ENCODE measurements at places on chromosomes 1 and 21. TPM values are rescaled to one million over a fixed set of nuclear protein-coding genes. Genes with fewer than 3 reads are reported as not detected.

DNA sequence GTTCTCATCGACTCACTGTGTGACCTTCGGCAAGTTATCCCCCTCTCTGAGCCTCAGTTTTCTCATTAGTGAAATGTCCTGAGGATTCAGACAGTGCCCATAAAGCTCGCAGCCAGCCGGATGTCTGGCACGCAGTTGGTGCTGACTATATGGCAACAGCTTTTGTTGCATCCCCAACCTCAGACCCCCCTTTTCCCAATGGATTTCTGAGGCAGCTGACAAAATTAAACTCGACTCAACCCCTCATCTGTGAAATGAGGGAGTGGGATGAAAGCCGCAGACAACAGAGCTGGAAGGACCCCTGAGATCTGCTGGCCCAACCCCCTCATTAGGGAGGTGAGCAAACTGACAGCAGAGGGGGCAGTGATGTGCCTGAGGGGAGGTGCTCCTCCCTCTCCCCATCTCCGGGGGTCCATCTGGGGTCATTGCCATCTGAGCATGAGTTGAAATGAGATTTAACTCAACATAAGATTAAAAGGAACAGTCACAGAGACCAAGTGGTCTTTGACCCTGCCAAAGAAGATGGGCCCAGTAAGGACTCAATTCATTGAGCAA, 40.4 kb downstream of the NKAIN1 start:
- no peak for DNase-seq

GRCh38 chr1:78096017-78096416, 50.3 kb downstream of the GIPC2 start:
- DNase-seq = no peak

- no peak for DNase-seq
These were observed 181.4 kb upstream of the L1TD1 start for GRCh38 chr1:62013264-62013663.

DNA sequence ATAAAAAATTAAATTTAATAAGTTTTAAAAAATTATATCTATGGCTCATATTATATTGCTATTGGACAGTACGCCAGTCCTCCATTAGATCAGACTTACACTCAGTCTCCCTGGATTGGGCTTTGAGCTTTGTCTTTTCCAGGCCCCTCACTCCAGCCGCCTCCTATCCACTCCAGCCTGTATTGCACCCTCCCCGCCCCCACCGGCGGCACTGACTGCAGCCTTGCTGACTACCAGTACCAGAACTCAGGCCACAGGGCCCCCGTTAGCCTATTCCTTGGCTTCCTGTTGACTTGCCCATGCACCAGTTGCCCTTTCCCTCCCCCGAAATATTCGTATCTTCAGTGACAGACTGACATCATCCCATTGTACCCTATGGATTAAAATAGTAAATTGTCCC, 127.9 kb downstream of the CSMD2 start:
- no peak for DNase-seq

- no peak for DNase-seq
These were observed 131.3 kb downstream of the RGS7 start for GRCh38 chr1:241225741-241226140.

- DNase-seq = no peak
These were observed 191.2 kb downstream of the TRABD2B start for GRCh38 chr1:47805921-47806361.

DNA sequence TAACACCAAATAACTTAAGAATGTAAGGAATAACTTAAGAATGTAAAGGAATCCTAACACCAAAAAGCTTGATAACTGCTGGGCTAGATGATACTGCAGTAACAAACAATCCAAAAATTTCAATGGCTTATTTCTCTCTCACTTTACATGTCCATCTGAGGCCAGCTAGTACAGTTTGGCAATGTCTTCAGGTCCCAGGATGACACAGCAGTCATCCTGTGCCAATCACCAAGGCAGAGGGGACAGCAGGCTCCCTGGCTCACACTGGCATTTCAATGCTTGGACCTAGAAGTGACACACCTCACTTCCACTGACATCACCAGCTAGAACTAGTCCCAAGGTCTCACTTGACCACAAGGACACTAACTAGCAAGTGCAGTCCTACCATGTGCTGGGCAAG, 15.3 kb downstream of the DNAJC11 start:
- no peak for DNase-seq

GRCh38 chr1:163789911-163790310, 468.2 kb downstream of the NUF2 start:
- no peak for DNase-seq

DNA sequence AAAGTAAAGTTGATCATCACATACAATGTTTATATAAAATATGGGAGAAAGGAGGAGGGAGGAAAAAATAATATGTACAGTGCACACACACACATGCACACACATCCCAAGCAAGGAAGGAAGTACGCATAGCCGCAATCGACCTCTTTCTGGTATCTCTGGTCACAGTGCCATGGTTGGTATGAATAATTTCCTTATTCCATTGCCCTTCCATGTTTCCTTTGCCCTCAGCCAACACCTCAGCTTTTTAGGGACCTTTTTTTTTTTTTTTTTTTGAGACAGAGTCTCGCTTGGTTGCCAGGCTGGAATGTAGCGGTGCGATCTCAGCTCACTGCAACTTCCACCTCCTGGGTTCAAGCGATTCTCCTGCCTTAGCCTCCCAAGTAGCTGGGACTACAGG, 20.6 kb downstream of the CITED4 start:
- DNase-seq = no peak

DNA sequence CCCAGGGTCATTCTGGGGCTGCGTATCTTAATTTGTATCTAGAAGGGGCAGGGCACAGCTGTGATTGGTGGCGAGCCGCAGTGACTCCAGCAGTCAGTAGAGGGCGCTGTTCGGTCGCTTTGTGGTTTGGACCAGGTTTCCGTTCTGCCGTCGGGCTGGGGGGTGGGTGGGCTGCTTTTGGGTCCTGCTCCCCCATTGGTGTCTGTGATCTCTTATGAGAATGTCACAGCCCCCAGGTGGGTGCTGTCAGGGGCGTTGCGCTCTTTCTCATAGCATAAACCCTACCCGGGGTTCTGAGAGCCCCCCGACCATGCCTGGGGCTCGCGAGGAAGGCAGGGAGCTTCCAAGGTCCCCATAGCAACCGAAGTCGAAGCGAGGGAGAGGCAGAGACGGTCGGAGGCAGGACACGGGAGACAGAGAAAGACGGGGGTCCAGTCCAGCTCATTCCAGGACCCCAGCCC, 5.4 kb downstream of the TFF3 start:
- DNase-seq = peak; percentile 66

GRCh38 chr1:20078171-20078651, 8.2 kb downstream of the PLA2G5 start:
- DNase-seq = no peak

- no peak for DNase-seq
These were observed at the start of gene AVPR1B for GRCh38 chr1:206117151-206117948. Gene AVPR1B (minus strand): TSS chr1:206117388. CDS start chr1:206116890, 498 bp downstream.

DNA sequence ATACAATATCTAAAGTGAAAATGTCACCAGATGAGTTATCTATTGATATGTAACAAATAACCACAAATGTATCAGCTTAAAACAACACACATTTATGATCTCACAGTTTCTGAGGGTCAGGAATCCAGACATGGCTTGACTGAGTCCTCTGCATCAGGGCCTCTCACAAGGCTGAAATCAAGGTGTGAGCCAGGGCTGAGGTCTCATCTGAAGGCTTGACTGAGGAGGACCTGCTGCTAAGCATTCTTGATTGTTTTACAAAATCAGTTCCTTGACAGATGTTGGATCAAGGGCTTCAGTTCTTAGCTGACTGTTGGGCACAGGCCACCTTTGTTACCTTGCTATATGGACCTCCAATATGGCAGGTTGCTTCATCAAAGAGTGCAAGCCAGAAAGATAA, 483.7 kb downstream of the CAMTA1 start:
- no peak for DNase-seq

Gene C1orf53
- 2.4 TPM for total RNA-seq

Gene SPRR1B
- not detected for total RNA-seq

Gene TAL1
- not detected for total RNA-seq

Gene TEKT2
- total RNA-seq = 0.18 TPM

Gene SLAMF8
- 0.34 TPM for total RNA-seq

Gene LYPD8
- total RNA-seq = not detected

All from activated T-helper 2 cell treated with anti-CD3 and anti-CD28 coated beads, Interferon-gamma antibody, Interleukin-2, Interleukin-4, amounts not matched to agents 10 μg/mL and 5 μg/mL and 100 μg/mL, durations not matched to agents 14 hours and 24 hours and 36 hours (primary cell).